ENCODE measurements at places on chromosomes 7 and 10.

- DNase-seq: no peak
Observed at GRCh38 chr10:125707541-125708468, 11.7 kb upstream of the EDRF1 start.

- no peak for DNase-seq
Observed at GRCh38 chr7:116162254-116162653, 48.1 kb upstream of the TES start.

- DNase-seq: no peak
Observed at GRCh38 chr10:77862595-77862994, 64.0 kb downstream of the DLG5 start.

GRCh38 chr7:24718431-24718831, 38.8 kb downstream of the GSDME start:
- no peak for DNase-seq

DNA sequence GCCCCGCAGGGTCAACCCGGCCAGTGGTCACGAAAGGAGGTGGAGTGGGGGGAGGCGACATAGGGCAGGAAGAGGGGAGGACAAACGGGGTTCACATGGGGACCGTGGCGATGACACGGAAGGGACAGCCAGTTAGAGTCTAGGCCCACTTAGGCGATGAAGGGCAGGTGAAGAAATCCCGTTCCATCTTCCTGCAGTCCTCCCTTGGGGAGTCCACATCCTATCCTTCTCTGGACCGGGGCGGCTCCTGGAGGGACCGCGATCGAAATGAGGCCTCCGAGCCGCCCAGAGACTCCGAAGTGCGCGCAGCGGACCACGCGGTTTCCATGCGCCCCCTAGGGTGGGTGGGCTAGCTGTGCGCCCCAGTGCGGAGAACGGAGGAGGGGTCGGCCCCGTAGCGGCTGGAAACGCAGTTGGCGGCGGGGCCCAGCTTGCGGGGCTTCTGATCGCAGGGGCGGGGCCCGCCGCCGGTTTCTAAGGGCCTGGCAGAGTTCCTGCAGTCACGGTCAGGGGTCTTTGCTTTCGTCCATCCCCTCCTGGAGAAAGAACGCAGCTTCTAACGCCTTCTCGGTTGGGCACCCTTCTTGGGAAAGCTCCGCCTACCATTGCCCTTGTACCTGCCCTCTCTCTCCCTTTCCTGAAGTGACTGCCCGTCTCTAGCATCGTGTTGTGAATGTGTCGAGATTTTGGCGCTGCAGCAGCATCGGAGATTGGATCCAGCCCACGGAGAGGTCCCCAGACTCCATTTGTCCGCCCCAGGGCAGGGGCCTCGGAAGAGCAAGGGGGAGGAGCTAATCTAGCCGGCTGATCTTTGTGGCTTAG, 17.9 kb upstream of the TMEM225B start:
- peak; percentile 45 for DNase-seq

DNA sequence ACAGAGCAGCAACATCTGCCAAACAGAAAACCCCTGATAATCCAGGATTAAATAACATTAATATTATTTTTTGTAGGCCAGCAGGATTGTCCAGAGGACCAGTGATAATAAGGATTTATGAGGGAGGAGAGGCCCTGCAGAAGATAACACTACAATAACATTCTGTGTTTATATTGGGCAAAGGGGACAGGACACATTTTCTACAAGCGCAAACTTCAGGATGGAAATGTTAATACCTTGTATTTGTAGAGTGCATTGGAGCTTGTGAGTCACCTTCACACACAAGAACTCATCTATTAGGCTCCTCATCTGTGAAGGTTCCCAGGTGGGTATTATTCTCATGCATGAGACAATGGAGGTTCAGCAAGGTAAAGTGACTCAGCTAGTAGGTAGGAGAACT, 51.0 kb downstream of the BAMBI start:
- DNase-seq: no peak

- DNase-seq: no peak
Observed at GRCh38 chr10:62231371-62231770, 37.3 kb downstream of the RTKN2 start.

GRCh38 chr7:47505312-47506007, 76.5 kb downstream of the TNS3 start:
- no peak for DNase-seq

DNA sequence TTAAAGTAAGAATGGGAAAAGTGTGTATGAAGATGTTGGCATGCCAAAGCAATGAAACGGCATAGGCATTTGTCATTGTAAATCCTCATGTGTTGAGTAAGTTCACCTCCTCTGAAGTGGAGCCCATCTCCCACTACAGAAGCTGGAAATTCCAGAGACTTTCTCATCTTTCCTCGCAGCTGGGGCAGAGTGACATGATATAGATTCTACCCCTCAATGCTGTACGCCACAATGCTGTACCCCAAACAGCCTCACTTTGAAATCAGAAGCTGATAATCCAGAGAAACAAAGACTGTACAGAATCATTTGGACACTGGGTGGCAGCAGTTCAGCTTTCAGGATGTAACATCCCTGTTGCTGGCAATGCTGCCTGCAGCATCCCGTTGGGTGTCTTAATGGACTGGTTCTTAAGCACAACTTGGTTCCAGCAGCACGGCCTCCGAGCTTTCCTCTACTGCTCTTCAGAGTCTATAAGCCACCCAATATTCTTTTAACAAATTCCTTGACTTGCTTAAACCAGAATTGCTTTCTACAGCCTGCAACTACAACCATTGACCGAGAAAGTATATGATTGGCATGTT, 18.8 kb downstream of the ZC3HAV1L start:
- peak; percentile 12 for DNase-seq

- no peak for DNase-seq
Observed at GRCh38 chr10:13904064-13904463, 317.3 kb downstream of the PRPF18 start.

DNA sequence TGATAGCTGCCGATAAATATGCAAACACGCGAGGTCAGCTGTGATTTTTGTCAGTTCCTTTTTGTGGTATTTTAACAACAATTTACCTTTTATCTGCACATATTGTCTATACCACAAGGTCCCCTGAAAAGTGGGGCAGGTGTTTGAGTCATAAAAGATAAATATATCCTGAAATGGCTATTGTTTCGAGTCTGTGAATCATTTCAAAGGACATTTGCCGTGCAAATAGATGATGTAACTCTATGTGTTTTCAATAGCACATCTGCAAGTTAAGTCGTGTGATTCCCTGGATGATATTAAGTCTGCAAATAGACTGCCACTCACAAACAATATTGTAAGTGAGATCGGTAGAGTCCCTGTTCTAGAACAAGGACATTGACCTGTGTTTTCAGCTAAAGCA, 193.0 kb upstream of the PITRM1 start:
- DNase-seq: no peak

DNA sequence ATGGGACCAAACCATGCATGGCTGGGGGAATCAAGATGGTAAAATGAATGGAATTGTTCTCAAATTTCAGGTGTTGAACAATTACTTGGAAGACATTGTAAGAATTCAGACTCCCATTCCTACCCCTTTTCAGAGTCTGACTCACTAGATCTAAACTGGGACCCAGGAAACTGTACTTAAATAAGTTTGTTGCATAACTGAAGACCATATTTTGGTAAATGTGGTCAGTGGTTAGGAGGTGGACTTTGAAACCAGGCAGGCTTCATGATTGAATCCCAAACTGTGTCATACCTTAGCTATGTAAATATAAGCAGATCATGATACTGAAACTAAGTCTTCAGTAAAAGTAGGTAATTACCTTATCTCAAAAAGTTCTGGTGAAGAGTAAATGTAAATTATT, 41.7 kb downstream of the ZWINT start:
- no peak for DNase-seq

DNA sequence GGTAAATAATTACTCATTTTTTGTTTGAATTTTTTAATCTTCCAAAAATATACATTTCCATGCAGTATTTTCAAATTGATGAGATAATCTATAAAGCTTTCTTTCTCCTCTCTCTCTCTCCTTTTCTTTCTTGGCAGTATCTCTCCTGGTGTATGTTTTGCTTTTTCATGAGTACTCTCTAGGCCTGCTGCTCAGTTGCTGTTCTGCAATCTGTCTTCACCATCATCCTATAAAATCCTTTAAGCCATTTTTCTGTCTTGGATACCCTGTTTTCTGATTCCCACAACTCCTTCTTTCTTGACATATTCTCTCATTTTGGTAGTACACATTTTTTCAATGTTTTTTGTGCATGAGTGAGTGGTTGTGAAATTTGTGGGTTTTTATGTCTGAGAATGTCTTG, 1558.1 kb upstream of the LRRTM3 start:
- DNase-seq: no peak

GRCh38 chr10:624605-625332, 64.7 kb downstream of the DIP2C start:
- no peak for DNase-seq

DNA sequence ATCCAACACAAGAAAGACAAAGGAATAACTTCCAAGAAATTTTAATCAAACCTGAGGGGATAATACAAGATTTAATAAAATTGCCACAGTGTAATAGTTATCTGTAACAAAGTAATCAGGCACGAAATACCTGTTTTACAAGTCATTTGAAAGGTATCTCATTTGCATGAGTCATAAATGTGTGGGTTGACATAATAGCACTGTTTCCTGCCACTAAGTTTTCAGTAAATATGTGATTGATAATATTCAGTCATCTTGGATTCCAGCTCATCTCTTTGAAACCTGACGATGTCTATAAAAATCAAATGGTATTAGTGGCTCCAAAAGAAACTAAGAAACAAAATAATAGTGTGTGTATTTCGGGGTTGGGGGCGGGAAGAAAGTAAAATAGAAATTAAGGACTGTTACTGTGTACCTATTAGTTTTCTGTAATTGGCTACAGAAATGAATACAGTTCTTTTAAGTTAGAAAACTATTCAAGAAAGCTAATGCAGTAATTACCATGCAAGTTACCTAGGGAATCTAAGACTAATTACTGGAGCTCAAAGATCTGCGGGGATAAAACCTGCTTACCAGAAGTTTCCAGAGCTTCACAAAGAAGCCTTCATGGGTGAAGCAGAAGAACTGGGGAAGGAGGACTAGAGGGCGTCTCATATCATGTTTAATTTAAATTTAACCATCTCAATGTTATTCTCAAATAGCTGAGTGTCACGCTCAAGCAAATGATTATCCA, 100.7 kb downstream of the ST8SIA6 start:
- no peak for DNase-seq

GRCh38 chr10:32210306-32211045, 136.5 kb downstream of the EPC1 start:
- DNase-seq: no peak

DNA sequence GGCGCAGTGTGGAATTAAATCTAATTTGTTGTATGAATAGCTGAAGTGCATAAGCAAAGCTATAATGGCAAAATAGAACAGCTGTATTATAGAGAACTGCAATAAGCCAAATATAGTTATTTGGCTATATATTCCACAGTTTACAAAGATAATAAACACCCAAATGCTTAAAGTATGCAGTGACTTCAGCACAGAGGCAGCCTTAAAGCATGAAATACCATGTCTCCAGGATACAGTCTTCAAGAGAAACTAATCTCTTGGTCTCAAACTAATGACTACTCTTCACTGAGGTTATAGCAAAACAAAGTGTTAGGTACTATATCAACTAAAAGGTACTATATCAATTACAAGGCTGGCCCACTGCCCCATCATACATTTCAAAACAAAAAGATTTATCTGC, 48.0 kb downstream of the NT5C2 start:
- DNase-seq: no peak

DNA sequence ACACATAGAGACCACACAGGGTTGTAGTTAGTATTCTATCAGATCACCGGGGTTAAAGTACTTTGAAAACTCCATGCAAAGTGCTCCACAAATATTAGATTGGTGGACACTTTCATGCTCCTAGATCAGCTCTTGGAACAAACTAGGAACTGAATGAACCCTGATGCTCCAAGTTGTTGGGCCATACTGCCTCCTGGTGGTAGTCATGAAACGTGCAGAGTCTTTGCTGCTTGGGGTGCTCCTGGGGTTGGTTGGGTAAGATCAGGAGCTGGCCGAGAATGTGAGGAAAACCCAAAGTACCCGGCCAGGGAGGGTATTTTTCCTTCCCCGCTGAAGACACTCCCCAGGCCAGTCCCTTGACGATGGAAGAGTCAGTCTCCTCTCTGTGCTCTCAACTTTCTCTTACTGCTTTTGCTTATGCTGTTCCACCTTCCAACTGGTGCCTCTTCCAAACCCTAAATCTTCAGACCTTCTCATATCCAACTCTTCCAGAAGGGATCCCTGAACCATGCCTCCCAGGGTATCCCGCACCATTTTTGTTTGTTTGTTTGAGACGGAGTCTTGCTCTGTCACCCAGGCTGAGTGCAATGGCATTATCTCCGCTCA, 918 bp upstream of the RPEL1 start:
- DNase-seq: peak; percentile 46

DNA sequence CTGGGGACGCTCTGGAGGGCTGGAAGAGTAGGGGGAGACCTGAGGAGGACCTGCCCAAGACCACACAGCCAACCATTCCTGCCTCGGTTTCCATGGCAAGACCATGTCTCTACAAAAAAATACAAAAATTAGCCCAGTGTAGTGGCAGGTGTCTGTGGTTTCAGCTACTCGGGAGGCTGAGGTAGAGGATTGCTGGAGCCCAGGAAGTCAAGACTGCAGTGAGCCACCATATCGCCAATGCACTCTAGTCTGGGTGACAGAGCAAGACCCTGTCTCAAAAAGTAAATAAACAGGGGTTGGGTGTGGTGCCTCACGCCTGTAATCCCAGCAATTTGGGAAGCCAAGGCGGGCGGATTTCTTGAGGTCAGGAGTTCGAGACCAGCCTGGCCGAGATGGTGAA, 48.7 kb downstream of the CLIP2 start:
- no peak for DNase-seq

- DNase-seq: peak; percentile 37
Observed at GRCh38 chr10:118754229-118754555, 578 bp downstream of the CACUL1 start.

DNA sequence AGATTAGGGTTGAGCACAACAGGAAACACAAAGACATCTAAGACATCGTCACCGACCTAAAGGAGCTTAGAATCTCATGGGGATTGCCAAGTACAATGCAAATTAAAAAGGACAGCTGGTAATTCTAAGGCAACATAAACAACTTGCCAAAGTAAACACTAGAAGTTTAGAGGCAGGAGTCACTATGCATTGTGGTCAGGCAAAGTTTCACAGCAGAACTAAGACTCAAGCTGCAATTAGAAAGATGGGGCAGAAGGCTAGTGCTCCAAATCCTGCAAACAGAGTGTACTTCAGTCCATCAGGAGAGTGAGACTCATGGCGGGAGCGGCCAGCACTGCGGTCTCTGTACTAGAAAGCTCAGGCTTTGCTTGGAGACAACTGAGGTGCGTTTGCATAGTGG, 52.7 kb downstream of the HIPK2 start:
- no peak for DNase-seq

All from stimulated activated naive CD4-positive, alpha-beta T cell (primary cell).